ENCODE measurements at places on chromosomes 3 and 15.

- no peak for DNase-seq
These were observed 40.1 kb upstream of the TM4SF19 start for GRCh38 chr3:196378146-196378841.

GRCh38 chr15:58457466-58457965 lies 25.7 kb downstream of the LIPC start:
- no peak for DNase-seq

GRCh38 chr3:47882338-47882737 lies 79.4 kb downstream of the DHX30 start:
- no peak for DNase-seq

- DNase-seq: no peak
These were observed 2.3 kb downstream of the P3H2 start for GRCh38 chr3:190118438-190118837.

- peak; percentile 71 for DNase-seq
These were observed 17.5 kb upstream of the FANCD2 start for GRCh38 chr3:10008588-10009344.

GRCh38 chr3:147924755-147925154 lies 515.6 kb downstream of the ZIC1 start:
- DNase-seq: no peak

DNA sequence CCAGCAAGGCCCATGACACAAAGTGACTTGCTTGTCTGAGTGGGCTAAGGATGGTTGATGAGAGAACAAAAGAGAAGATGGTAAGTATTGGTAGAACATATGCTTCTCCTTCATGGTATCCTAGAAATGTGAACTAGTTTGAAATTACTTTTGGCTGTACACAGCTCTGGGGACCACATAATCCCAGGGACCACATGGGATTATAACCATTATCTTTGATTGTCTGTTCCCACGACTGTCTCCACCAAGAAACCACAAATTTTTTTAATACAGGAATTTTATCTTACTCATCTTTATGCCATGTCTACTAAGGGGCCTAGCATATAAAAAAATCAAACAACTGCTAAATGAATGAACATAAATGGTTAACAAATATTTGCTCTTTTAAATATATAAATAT lies 155.3 kb upstream of the PRICKLE2 start:
- DNase-seq: no peak

DNA sequence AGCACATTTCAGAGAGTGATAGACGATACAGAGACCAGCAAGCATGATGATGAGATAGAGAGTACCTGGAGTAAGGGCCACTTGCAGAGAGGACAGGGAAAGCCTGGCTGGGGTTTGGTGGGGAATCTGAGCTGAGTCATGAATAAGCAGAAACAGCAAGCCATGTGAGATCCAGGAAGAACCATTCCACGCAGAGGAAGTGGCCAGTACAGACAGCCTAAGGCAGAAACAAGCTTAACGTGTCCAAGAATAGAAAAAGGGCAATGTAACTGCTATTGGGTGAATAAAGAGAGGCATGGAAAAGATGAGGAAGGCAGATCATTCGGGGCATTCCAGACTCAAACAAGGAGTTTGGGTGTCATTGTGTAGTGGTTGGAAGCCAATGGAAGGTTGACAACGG lies 816.3 kb upstream of the CFAP20DC start:
- DNase-seq: no peak

DNA sequence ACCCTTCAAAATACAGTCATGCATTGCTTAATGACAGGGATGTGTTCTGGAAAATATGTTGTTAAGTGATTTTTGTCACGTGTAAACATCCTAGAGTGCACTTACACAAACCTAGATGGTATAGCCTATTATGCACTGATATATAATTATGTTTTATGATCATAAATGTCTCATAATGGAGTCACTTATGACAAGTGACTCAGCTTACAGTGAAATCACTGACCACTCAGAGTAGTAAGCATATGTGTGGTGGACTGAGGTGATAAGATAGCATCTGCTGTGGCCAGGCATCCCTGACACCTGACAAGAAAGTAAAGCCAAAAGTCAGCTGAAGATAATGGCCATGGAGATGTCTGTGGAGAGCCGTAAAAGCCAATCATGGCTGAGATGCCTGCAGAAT lies 5.4 kb downstream of the ACAD11 start:
- no peak for DNase-seq

DNA sequence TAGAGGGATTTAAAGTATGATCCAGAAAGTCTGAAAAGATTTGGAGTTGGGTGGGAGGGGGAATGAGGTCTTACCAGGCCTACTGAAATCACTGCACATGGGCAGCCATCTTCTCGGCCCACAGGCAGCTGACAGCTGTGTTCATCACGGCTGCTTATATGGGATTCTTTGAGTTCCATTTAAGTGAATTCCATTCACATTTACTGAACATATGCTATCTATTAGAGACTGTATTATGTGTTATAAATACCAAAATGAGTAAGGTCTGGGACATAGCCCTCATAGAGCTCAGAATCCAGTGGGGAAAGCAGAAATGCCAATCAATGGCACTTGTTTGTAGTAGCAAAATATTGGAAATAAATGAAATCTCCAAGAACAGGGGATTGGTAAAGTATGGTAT lies 91.1 kb downstream of the TRIM42 start:
- DNase-seq: no peak

DNA sequence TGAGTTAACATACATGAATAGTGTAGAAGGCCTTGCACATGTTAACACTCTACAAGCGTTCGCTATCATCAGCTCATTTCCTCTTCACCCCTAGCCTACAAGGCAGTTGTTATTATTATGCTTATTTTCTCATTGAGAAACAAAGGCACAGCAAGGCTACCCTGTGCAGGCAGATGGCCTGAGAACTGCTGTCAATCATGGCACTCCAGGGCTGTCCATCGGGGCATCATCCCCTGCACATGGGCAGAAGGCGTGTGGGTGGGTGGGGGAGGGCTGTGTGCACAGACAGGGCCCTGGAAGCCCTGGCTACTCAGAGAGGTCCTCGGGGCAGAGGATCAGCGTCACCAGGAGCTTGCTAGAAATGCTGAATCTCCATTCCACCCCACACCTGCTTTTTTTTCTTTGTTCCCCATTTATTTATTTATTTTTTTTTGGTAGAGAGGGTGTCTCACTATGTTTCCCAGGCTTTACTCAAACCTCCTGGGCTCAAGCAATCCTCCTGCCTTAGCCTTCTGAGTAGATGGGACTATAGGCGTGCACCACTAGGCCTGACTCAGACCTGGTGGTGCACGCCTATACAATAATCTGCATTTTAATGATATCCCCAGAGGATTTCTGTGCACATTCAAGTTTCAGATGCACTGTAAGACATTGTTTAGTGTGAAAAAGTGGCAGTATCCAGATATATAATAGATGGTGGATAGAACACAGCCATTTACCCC lies 9.6 kb upstream of the ZXDC start:
- DNase-seq: no peak

- DNase-seq: peak; percentile 66
These were observed 55.3 kb upstream of the CA12 start for GRCh38 chr15:63436872-63437375.

GRCh38 chr15:90686435-90687218 lies 30.5 kb upstream of the BLM start:
- no peak for DNase-seq

GRCh38 chr3:31173118-31173718 lies 278.8 kb upstream of the GADL1 start:
- no peak for DNase-seq

All from stimulated activated CD4-positive, alpha-beta T cell treated with anti-CD3 and anti-CD28 coated beads, Interleukin-12 subunit alpha, Interleukin-12 subunit beta, amount 100 ng/mL, for 48 hours (primary cell).